ENCODE measurements at places on chromosomes 7 and 10. TPM values are rescaled to one million over a fixed set of nuclear protein-coding genes. Genes with fewer than 3 reads are reported as not detected.

The CPXM2 gene
- not detected for total RNA-seq

The LEP gene
- not detected for total RNA-seq

The SHH gene
- total RNA-seq = not detected

The PPP1R17 gene
- total RNA-seq = not detected

The CLDN4 gene
- total RNA-seq = 6.7 TPM

The KMT2C gene
- 6.1 TPM for total RNA-seq
